T1000 (cell line): ENCODE measurements at places on chromosomes 11 and 22.

DNA sequence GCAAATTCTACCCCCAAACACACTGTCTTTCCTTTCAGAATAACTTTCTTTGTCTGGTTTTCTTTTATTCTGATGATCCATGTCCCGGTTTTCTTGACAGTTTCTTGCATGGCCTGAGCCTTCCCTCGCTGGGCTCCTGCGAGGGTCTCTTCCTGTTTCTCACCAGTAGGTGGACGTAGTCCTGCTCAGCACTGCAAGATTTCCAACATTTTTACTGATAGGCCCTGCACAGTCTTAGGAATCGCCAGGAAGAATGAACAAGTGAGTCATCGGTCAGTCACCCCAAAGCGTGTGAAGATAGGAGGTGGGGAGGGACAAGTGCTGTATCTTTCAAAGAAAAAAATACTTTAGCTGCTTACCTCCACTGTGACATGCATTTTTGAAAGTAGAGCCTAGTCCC is 16.9 kb upstream of the KIRREL3 start:
- DNase-seq = peak; percentile 46

- DNase-seq = no peak
These were observed 23.8 kb downstream of the DDI1 start for GRCh38 chr11:104060004-104060794.

DNA sequence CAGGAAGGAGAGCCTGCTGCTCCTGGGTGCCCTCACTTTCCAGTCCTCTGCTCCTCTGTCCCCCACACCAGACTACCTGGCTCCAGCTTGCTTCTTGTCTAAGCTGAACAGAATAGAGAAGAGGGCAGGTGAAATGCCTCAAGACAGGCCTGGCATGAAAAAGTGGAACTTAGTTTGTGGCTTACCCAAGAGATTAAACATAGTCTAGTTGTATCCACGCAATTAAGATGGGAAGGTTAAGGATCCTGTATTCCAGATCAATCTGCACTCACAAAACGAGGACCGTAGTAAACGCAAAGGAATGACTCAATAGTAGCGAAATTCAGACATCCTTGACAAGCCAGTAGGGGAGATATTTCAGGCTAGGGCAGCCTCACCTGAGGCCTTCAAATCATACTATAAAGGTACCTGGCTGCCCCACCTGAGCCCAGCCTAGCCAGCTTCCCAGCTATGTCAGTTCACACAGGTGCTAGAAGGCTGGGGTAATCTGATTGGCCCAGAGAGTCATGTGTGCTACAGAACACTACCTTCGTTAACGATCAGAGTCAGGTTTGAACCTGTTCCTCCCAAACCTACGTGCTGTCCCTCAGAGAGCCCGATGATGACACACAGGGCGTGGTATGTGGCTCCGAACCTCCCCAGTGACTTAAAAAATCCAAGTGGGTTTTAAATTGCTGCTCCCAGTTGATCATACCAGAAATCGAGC is 46.5 kb downstream of the AHNAK start:
- no peak for DNase-seq

DNA sequence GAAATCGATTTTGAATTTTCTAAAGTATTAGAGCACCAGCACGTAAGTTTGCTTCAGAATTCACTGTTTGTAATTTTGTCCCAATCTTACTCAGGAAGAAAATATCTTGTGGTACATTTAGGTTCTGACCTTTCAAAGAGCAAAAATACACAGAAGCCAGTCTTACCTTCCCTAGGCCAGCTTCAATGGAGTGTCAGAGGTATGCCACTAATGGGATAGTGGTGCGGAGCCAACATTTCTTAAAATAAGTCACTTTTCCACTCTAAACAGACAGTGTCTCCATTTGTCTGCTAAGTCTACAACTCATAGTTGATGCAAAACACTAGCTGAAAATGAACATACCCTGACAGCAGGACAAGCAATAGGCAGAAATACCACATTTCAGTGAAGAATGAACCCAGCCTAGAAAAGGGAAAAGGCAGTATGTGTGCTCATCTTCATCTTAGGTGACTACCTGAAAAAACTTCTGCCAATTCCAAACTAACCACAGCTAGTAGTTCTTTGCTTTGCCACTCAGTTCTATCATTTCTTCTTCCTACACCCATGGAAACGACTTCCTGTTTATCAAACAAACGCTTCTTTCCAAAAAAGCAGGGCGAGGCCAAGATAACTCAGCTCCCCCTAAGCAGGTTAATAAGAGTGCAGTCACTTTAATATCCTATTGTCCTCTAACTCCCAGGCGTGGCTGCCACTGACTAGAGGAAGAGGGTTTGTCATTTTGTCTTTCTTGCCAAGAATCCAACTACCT is 94.0 kb upstream of the APOA1 start:
- DNase-seq = no peak

- DNase-seq = peak; percentile 11
These were observed 25.0 kb downstream of the MTMR3 start for GRCh38 chr22:29907753-29908515.

DNA sequence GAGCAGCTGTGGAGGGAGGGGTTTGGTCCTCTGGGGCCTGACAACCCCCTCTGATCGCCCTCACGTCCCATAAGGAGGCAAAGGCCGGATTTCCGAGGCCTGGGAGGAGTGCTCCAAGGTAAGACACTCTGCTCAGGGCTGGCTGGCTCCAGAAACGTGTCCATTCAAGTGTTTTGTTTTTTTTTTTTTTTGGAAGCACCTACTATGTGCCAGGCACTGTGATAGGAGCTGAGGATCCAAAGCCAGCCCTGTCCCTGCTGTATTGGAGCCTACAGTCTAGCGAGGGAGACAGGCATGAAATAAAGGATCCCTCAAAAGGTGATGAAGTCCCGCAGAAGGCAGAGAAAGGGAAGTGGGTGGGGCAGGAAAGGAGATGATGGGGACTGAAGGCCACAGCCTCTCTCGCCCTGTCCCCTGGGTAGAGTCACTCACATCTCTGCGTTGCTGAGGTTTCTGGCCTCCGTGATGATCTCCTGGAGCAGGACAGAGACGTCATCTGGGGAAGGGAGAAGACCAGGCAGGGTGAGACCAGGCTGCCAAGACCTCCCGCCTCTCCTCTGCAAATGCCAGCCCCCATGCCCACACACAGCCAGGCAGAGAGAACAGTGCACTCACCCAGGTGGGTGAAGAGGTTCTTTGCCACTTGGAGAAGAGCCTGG is 89.2 kb downstream of the PDE2A start:
- DNase-seq = no peak

GRCh38 chr22:43978558-43978957 is 23.3 kb downstream of the SAMM50 start:
- no peak for DNase-seq

GRCh38 chr11:5238486-5238885 is 4.2 kb upstream of the HBD start:
- no peak for DNase-seq

- no peak for DNase-seq
These were observed 4.9 kb downstream of the IGF2 start for GRCh38 chr11:2134022-2135010.

DNA sequence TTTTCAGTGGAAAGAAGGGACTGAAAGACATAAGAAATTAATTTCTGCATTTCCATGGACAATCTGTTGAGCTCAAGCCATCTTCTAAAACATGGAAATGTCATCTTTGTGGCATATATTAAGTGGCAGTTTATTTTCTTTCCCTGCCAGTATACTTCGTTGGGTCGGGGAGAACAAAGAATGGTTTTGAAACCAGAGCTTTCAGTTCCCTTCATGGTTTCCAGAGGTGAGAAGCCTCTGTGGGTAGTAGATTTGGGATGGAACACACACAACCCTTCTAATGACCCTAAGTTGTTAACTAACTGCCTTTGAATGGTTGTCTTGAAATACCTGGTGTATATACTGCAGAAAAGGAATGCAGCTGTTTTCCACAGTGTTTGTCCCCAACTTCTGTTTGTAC is 17.6 kb upstream of the GAS2L1 start:
- no peak for DNase-seq

DNA sequence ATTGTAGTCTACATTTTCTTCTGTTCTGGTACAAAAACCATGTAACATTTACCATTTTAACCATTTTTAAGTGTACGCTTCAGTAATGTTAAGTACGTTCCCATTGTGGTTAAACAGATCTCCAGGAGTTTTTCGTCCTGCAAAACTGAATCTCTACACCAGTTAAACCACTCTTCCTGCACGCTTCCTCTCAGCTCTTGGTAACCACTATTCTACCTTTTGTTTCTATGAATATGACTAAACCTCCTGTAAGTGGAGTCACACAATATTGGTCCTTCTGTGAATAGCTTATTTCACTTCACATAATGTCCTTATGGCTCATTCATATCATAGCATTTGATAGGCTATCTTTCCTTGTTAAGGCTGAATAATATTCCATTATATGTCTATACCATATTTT is 7.1 kb upstream of the EXT2 start:
- no peak for DNase-seq

DNA sequence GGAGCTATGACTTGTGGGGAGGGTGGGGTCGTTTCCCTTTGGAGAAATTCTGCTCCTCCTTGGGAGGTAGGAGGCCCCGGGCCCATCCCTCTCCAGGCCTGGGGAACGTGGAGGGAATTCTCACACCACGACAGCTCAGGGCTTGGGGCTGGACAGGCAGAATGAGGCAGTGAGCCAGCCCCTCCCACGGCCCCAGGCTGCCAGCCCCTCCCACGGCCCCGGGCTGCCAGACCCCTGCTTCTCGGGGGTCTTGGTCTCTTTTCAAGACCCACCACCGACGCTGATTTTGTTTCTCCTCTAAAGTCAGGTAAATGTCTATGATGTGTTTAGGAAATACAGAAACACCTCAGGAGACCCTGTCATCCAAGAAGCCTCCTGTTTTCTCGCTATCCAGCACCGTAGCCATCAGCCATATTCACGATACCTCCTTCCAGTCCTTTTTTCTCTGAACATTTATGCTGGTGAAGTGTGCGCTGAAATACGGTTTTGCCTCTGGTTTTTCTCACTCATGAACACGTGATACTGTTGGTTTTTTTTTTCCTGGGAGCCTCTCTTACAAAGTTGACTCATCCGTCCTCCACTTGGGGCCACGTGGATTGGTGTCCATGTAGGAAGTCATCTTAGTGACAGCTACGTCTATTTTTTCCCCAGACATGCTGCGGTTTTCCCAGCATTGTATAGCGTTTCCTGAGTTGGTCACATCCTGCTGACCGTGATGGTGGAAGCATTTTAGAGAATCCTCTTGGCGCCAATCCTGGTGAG is 1219.6 kb downstream of the BRD1 start:
- DNase-seq = no peak

- DNase-seq = no peak
These were observed 427.3 kb downstream of the BRD1 start for GRCh38 chr22:49400136-49400940.

DNA sequence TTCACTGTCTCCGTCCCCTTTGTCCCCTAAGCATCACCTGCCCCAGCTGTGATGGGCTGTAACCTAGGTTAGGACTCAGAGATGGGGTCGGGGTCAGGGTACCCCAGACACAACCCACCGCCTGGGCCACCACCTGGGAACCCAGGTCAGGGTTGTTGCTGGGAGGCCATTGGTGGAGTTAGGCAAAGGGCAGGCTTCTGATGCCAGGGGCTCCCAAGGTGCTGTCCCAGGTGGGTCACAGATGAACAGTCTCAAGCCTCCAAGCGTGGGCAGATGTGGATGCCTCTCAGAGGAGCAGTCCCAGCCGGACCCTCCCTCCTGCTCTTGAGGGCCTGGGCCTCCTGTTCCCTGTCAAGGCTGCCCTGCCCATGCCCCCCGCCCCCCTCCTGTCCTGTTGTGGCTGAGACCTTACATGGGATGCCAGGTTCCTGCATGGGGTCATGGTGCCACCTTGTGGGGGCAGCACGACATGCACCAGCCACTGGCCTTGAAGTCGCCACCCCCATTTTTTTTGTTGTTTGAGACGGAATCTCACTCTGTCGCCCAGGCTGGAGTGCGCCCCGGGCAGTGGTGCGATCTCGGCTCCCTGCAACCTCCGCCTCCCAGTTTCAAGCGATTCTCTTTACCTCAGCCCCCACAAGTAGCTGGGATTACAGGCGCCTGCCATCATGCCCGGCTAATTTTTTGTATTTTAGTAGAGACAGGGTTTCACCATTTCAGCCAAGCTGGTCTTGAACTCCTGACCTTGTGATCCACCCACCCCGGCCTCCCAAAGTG is 12.1 kb downstream of the GATD1 start:
- DNase-seq = peak; percentile 16

GRCh38 chr11:128291007-128291406 is 296.4 kb downstream of the ETS1 start:
- DNase-seq = no peak

DNA sequence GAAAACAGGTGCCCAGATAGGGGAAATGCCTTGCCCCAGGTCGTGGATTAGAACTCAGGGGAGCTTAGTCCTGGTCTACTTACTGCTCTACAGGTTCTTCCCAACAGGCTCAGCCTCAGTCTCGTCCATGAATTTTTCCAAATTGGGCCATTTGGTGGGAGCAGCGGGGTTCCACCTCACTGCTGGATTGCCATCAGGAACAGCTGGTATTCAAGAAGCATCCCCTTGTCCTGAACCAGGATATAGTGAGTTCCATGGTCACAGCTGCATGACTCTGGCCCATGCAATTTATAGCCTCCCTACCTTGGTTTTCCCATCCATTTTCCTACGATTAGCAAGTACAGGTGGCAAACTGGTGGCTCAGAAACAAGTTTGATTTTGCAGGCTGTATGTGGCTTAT is 6.6 kb upstream of the UBE2L6 start:
- DNase-seq = no peak

DNA sequence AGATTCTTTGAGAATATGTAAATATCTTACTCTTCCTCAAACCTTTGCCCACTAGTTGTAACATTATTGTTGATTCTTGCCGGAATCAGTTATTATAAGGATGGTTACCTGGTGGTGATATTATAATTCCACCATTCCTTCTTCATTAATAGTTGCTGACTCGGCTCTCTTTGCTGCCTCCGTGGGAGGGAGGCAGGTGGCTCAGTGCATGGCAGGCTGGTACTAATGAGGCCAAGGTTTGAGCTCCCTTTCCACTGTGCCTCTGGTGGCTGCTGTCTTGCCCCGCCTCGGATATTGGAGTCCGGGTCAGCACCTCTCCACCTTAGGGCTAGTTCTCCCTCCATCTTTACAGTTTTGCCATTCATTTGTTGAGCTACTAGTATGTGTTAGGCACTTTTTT is 12.7 kb downstream of the CD6 start:
- no peak for DNase-seq

DNA sequence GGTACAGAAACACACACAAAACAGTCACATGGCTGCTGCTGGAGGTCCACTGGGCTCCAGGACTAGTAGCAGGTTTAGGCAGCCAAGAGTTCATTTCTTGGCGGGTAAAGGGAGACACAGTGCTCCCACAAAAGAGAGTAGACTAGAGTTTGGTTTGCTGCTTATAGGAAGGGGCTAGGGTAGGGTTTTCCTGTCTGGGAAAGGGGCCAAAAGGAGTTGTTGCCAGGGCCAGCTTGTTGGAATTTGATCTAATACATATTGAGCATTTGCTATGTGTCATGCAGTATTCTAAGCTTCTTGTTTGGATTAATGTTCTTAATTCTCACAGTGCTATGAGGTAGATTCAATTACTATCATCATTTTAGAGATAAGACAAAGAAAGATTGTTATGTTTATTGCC is 195.1 kb upstream of the PLET1 start:
- no peak for DNase-seq

- no peak for DNase-seq
These were observed 72.1 kb upstream of the SLC22A12 start for GRCh38 chr11:64518928-64519327.
